ENCODE measurements at places on chromosomes 4 and X.

DNA sequence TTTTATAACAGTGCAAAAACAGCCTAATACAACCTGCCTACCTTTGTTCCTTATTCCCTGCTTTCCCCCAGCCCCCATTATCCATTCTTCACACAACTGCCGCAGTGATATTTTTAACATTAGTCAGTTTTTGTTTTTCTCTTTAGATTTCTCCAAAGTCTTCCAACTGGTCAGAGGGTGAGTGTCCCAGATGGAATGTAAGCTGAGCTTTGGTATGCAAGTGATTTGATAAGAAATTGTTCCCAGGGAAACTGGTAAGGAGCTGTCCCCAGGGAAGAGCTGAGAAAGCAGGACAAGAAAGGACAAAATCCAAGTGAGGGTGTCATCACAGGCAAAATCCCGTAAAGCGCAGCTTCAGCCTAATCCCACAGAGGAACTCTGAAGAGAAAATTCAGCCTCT is 475.5 kb upstream of the ADGRL3 start:
- no peak for DNase-seq

- no peak for DNase-seq
Measured at GRCh38 chrX:45527834-45528233, 327.2 kb upstream of the DIPK2B start.

GRCh38 chr4:8076023-8076422 is 82.6 kb downstream of the ABLIM2 start:
- no peak for DNase-seq

- DNase-seq = no peak
Measured at GRCh38 chr4:156475322-156475721, 496.3 kb downstream of the PDGFC start.

DNA sequence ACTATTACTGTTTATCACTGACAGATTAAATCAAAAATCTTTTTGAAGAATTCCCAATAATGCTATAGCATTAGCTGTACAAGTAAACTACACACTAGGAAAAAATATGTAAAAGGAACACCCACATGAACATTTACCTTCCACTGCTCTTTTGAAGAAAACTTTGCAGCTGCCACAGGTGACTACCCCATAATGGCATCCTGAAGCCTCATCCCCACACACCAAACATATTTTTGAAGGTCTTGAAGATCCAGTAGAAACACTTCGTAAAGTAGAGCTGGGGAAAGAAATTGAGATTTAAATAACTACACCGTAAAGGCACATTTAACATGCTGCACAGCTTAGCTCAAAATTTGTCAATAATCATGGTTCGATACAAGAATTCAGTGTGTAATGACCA is 182.4 kb downstream of the NR3C2 start:
- DNase-seq = no peak

DNA sequence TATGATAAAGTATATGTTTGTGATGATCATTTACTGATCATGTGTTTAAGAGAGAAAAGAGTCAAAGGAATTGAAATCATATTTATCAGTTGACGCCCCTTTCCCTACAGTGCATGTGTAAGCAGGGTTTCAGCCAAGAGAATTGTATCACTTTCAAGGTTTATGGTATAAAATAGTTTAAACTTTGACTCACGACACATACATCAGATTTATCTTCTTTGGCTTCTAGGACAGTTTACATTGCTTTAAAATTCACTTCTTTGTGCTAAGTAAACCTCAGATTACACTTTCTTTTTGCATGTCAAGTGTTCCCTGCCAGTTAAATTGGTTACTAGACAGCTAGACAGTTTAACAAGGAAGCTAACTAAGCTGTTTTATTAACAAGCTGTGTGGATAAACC is 86.3 kb upstream of the MYOZ2 start:
- DNase-seq = no peak

GRCh38 chr4:108991551-108992328 is 228.9 kb upstream of the ETNPPL start:
- no peak for DNase-seq

DNA sequence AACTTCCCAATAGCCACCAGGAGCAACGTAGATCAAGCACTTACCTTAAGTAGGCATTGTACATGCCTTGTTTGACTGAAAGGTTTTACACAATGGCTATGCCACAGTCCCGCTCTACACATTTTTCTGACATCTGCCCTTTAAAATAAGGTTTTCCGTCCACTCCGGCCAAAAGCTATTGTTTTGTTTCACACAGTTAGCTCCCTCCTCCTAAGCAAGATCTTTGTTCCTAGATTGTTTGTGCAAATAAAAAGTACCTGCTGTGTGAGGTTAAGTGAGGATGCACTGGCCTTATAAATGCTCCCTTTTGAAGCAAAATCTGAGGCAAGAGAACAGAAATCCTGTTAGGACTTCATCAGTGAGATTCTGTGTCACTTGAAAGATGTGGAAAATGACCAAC is 11.8 kb downstream of the SCD5 start:
- no peak for DNase-seq

DNA sequence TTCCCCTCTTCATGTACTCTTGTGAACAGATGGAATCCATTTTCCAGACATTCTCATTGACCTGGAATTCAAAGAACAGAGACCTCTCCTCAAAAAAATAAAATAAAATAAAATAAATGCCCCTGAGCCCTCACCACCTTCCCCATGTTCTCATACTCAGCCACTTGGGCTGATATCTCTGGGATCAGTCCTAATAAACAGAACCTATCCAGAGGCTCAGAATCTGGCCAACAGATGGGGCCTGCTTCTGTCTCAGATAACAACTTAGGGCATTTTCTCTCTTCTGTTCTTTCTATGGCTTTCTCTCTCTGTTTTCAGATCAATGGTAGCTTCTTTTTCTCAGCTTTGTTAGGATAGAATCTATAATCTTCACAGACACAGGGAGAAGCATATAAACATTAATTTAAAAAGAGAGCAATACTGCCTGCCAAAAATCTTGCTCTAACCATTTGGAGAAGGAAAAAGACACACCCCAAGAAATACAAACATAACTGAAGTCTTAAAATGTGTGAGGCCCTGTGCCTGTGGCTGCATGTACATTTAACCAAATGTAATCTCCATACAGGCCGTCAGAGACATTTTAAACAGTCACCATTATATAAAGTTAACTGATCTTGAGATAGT is 907.1 kb downstream of the FAT4 start:
- no peak for DNase-seq

- DNase-seq = peak; percentile 38
Measured at GRCh38 chrX:53481816-53482465, 47.8 kb upstream of the HSD17B10 start.

- no peak for DNase-seq
Measured at GRCh38 chr4:86015412-86016350, 344.2 kb downstream of the MAPK10 start.

All from T-helper 1 cell (primary cell).